ENCODE measurements at places on chromosomes 4 and X.
A peak's percentile ranks its signal among the peaks of the same experiment; 100 is the strongest.

DNA sequence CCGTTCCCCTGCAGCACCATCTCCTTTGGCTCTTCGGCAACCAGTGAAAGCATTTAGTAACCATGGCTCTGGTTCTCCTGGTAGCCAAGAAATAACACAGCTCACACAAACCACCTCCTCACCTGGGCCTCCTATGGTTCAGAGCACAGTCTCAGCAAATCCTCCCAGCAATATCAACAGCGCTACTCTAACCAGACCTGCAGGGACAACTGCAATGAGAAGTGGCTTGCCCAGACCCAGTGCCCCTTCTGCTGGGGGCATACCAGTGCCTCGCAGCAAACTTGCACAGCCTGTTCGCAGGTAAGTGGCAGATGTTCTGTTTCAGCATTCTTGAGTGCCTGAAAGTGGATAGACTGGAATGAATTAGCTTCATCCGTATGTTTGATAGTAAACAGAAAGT lies 63.0 kb upstream of the SLC10A4 start:
- no peak for DNase-seq

DNA sequence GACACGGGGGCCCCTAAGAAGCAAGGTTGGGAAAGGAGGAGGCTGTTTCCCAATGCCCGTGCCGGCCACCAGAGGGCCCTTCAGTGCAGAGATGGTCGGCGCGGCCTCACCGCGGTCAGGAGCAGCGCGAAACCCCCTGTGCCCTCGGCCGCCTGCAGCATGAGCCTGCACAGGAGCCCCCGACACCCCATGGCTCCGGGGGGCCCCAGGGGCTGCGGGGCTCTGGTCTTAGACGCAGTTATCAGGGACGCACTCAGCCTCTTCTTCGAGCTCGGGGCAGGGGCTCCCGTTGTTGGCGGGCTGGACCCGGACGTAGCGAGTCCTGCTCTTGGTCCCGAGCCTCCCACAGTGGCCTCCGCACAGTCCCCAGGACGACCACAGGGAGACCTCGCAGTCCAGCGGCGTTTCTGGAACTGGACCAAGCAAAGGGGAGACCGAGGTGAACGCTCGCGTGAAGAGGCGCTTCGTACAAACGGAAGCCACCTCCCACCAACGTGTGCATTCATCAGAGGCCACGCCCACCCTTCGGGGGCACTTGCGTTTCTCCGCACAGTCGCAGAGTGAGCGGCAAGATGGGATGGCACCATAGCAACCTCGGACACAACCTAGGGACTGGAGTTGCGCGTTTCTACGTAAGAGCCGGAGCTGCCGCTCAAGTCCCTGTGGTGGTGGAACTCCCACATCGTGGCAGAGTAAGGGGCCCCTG lies 5.0 kb downstream of the SPON2 start:
- DNase-seq: peak; percentile 75

GRCh38 chr4:122152711-122153226 lies 638 bp downstream of the BLTP1 start:
- DNase-seq: peak; percentile 13

GRCh38 chrX:113741744-113742143 lies 842.1 kb upstream of the HTR2C start:
- DNase-seq: no peak

DNA sequence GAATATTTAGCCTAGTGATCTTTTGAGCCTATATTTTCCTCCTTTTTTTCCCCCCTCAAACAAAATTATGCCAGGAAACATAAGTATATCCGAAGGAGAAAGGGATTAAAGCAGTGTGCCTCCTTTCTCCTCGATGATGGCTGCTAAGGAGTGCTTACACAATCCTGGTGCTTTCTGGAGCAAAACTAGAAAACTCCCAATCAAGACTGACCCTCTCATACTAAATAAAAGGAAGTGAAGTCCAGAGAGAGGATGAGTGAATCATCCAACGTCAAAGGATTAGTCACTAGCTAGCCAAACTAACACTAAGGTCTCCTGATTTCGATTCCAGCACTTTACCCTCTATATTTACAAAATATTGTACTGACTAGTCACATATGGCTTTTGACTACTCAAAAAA lies 146.8 kb downstream of the PPP3CA start:
- no peak for DNase-seq

DNA sequence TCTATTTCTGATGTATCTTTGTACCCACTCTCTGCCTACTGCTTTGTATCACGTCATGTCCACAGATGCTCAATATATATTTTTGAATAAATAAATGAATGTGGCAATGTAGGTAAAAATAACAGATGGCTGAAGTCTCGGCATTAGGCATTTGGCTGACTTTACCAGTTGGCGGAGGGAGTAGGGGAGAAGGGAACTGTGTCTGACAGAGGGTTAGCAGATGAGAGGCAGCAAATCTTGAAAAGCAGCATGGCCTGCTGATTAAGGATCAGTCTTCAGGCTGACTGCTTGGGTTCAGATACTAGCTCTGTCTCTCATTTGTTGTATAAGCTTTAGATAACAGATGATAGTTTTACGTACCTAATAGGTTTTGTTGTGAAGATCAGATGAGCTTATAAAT lies 31.9 kb upstream of the RASGEF1B start:
- no peak for DNase-seq

- no peak for DNase-seq
Observed at GRCh38 chrX:84441143-84441542, 61.1 kb downstream of the HDX start.

DNA sequence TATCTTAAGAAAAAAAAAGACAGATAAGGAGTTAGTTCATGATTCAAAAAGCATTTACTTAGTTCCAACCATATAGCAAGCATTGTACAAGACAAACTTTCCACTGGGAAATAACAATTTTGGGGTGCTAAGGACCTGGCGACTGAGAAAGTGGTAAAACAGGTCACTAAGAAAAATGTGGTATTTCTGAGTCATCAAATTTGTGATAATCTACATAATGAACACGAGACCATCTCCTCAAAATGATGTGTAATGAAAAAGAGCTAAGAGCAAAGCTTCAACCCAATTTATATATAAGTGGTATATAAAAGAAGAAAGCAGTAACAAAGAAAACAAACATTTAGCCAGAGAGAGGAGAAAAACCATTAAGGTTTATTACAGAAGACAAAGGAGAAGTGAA lies 72.3 kb downstream of the FBXW7 start:
- DNase-seq: no peak

DNA sequence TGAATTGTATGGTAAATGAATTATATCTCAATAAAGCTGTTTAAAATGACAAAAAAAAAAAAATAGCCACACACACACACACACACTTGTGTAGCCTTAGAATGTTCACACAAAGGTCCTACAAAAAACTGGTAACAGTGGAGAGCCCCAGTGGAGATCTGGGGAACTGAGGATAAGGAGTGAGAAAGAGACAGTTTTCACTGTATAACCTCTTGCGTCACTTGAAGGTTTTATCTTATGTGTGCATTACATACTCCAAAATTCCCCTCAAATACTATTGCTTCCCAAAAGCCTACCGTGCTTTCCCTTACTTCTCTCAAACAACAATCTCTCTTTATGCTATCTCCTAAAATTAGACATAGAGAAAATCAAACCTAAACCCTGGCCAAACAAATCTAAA lies 67.8 kb downstream of the SMC1A start:
- DNase-seq: no peak

DNA sequence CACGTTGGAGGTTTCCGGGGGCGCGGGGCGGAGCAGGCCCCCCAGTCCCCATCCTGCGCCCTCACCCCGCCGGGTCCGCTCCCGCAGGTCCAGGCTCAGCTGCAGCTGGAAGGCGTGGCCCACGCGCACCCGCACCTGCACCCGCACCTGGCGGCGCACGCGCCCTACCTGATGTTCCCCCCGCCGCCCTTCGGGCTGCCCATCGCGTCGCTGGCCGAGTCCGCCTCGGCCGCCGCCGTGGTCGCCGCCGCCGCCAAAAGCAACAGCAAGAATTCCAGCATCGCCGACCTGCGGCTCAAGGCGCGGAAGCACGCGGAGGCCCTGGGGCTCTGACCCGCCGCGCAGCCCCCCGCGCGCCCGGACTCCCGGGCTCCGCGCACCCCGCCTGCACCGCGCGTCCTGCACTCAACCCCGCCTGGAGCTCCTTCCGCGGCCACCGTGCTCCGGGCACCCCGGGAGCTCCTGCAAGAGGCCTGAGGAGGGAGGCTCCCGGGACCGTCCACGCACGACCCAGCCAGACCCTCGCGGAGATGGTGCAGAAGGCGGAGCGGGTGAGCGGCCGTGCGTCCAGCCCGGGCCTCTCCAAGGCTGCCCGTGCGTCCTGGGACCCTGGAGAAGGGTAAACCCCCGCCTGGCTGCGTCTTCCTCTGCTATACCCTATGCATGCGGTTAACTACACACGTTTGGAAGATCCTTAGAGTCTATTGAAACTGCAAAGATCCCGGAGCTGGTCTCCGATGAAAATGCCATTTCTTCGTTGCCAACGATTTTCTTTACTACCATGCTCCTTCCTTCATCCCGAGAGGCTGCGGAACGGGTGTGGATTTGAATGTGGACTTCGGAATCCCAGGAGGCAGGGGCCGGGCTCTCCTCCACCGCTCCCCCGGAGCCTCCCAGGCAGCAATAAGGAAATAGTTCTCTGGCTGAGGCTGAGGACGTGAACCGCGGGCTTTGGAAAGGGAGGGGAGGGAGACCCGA lies 14.0 kb downstream of the SHOX start:
- DNase-seq: no peak

DNA sequence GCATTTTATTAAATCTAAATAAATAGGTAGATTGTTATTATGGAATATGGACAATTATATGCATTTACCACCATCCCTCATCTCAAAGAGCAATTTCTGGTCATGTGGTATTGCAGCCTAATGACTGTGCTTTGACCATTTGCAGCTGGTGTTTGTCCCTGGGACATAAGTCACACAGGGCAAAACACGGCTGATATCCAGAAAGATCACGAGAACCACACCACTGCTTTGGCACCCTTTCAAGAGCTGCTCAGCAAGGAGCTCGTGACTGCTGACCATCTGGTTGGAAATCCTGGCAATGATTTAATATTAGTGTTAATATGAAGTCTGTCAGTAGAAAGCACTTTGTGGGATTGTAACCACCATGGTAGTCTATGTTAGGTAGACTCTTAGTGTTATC lies 545.0 kb downstream of the GBA3 start:
- DNase-seq: no peak

GRCh38 chrX:52349681-52350080 lies 19.1 kb upstream of the XAGE2 start:
- DNase-seq: no peak

DNA sequence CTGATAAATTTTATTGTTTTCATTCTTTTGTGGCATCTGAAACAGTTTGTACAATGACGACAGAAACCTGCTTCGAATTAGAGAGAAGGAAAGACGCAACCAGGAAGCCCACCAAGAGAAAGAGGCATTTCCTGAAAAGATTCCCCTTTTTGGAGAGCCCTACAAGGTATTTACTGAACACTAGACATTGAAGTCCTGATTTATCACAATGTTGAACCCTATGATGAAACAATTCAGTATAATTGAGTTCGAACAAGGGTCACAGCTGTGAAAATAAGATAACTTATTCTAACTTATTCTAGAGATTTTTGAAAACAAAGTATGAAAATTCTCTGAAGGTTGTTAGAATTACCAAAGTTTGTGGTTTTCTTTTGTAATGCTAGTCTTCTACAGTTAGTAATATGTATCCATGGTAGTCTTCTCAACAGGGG lies 111.3 kb downstream of the AFF1 start:
- no peak for DNase-seq

DNA sequence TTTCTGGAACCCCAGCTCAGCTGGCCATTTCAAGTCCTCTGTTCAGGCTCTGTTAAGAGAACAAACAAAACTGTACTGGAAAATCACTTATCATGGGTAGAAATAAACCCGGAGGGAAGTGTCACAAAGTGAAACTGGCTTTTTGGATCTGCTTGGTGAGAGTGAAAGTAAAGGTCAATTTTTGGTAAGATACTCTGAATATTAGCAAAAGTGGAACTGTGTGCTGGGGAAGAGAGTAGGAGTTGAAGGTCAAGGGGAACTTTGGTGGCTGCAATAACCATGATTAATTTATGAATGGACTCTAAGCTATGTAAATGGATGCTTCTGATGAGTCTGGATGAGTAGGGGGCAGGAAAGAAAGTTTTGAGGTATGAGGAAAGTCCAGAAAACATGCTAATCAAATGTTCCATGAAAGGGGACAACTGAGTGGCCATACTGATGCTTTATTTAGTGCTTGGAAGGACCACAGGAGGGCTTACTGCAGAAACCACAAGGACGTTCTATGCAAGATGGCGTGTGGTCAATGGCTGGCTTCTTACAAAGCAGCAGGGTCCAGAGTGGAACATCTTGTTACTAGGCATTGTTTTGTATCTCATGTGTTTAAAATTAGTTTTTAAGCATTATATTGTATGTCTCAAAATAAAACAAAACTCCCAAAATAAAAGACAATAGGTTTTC lies 36.8 kb upstream of the TNIP3 start:
- no peak for DNase-seq

- DNase-seq: no peak
Observed at GRCh38 chr4:164508097-164508496, 245.8 kb upstream of the SMIM31 start.

GRCh38 chr4:68498413-68499007 lies 51.2 kb downstream of the TMPRSS11E start:
- no peak for DNase-seq

- no peak for DNase-seq
Observed at GRCh38 chrX:152642931-152643564, 5.4 kb downstream of the GABRQ start.

- DNase-seq: no peak
Observed at GRCh38 chrX:35786271-35786670, 11.9 kb upstream of the MAGEB16 start.

- no peak for DNase-seq
Observed at GRCh38 chr4:726838-727237, 21.2 kb downstream of the PCGF3 start.

DNA sequence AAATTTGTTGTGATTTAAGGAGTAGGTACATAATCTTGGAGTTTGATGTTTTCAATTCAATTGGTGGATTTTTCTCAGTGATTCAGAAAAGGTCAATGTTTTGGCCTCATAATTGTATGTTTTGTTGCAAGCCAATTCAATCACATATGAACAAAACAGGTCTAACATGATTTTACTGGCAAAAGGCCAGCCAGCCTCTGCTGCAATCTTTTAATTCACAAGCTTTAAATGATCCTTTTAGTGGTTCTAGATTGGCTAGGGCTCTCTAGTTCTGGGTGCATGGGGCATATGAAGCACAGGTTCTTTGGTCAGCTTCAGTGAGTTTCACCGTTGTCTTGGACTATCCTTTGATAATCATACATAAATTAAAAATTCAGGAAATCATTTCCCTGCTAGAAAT lies 19.2 kb upstream of the SLC6A14 start:
- no peak for DNase-seq

GRCh38 chrX:107477406-107477805 lies 28.0 kb downstream of the FRMPD3 start:
- DNase-seq: no peak

- no peak for DNase-seq
Observed at GRCh38 chr4:142725886-142726285, 120.2 kb downstream of the INPP4B start.

- DNase-seq: no peak
Observed at GRCh38 chr4:109414938-109415337, 18.7 kb upstream of the SEC24B start.

Data from T-helper 17 cell (primary cell).